ENCODE measurements at places on chromosomes 4 and X. TPM values are rescaled to one million over a fixed set of nuclear protein-coding genes. Genes with fewer than 3 reads are reported as not detected.

SLC6A8 gene
- 13.9 TPM for polyA plus RNA-seq

PDHA1 gene
- 150 TPM for polyA plus RNA-seq

LDB2 gene
- 20.0 TPM for polyA plus RNA-seq

ADGRG4 gene
- not detected for polyA plus RNA-seq

NXF2 gene
- not detected for polyA plus RNA-seq

L1CAM gene
- polyA plus RNA-seq = not detected

BCORL1 gene
- polyA plus RNA-seq = 2.6 TPM

TCEAL6 gene
- polyA plus RNA-seq = 0.87 TPM

GAGE1 gene
- not detected for polyA plus RNA-seq

HSD17B10 gene
- 86.0 TPM for polyA plus RNA-seq

ADGRL3 gene
- polyA plus RNA-seq = 14.8 TPM

HDAC6 gene
- polyA plus RNA-seq = 229 TPM

SPIN2A gene
- polyA plus RNA-seq = not detected

F11 gene
- polyA plus RNA-seq = 0.20 TPM

FGF16 gene
- polyA plus RNA-seq = not detected

SLC10A6 gene
- not detected for polyA plus RNA-seq

CD99 gene
- polyA plus RNA-seq = 416 TPM

TIMM17B gene
- 44.5 TPM for polyA plus RNA-seq

C1QTNF7 gene
- 9.5 TPM for polyA plus RNA-seq

CT83 gene
- not detected for polyA plus RNA-seq

RNF212 gene
- 0.74 TPM for polyA plus RNA-seq

TMPRSS11B gene
- 0.31 TPM for polyA plus RNA-seq

C4orf50 gene
- not detected for polyA plus RNA-seq

PNMA6A gene
- polyA plus RNA-seq = 1.3 TPM

DACH2 gene
- not detected for polyA plus RNA-seq

PPAT gene
- polyA plus RNA-seq = 1.6 TPM

VEGFC gene
- 0.59 TPM for polyA plus RNA-seq

NXF2B gene
- polyA plus RNA-seq = not detected

PDGFC gene
- polyA plus RNA-seq = 11.8 TPM

SMR3B gene
- polyA plus RNA-seq = not detected

GAGE2A gene
- not detected for polyA plus RNA-seq

WNK3 gene
- under 0.01 TPM for polyA plus RNA-seq

DDIT4L gene
- polyA plus RNA-seq = 1.5 TPM

EPGN gene
- polyA plus RNA-seq = not detected

PCDH11X gene
- 0.23 TPM for polyA plus RNA-seq

PAGE4 gene
- polyA plus RNA-seq = not detected

FBXL5 gene
- 77.9 TPM for polyA plus RNA-seq

CTAG1B gene
- not detected for polyA plus RNA-seq

TNIP3 gene
- polyA plus RNA-seq = not detected
